Panc1 (cell line): ENCODE measurements at places on chromosomes 7 and 10. TPM values are rescaled to one million over a fixed set of nuclear protein-coding genes. Genes with fewer than 3 reads are reported as not detected.

FGFR2 gene
- 5.7 TPM for total RNA-seq

DPYSL4 gene
- 9.9 TPM for total RNA-seq

FAM20C gene
- 62.4 TPM for total RNA-seq

MYOF gene
- 376 TPM for total RNA-seq

SSC4D gene
- 1.6 TPM for total RNA-seq

LRRC18 gene
- total RNA-seq: not detected

- no peaks in the 10 kb centered on the region for H3K4me1 ChIP-seq
- peaks cover 4% of the 10 kb centered on the region; the same call in 1 of the 2 replicates for H3K27me3 ChIP-seq
- H3K36me3 ChIP-seq: no peaks in the 10 kb centered on the region
- H3K4me3 ChIP-seq: no peak overlapping the region
These were observed 89.9 kb downstream of the CDH23 start for GRCh38 chr10:71486484-71487114.

- DNase-seq: no peak
- H3K4me3 ChIP-seq: no peak overlapping the region
- H3K4me1 ChIP-seq: no peaks in the 10 kb centered on the region
These were observed 12.7 kb downstream of the AP5Z1 start for GRCh38 chr7:4787947-4788626.

DNA sequence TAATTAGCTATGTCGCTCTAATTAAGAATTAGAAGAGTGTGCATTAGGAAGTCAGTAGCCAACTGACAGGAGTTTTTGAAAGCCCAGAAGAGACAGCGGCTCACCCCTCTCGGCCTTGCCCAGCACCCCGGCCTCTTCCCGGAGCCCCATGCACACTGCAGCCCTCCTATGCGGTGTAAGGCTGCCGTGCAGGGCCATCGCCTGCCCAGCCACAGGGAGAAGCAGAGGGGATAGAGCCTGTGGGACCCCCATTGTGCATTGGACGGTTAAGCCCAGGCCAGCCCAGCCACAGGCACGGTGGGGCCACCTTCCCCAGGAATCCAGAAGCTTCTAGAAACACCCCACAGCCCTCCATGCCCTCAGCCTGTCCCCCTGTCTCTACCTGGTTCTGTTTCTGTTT is 569.7 kb upstream of the MKI67 start:
- H3K27ac ChIP-seq: no peak overlapping the region
- no peaks in the 10 kb centered on the region for H3K36me3 ChIP-seq
- no peaks in the 10 kb centered on the region for H3K4me1 ChIP-seq
- H3K4me3 ChIP-seq: no peak overlapping the region

GRCh38 chr10:117502421-117503243 is 39.9 kb upstream of the EMX2 start:
- H3K27me3 ChIP-seq: peaks cover 11% of the 10 kb centered on the region
- H3K27ac ChIP-seq: no peak overlapping the region
- no peaks in the 10 kb centered on the region for H3K36me3 ChIP-seq
- no peaks in the 10 kb centered on the region for H3K4me1 ChIP-seq

GRCh38 chr7:39413636-39414223 is 152.5 kb upstream of the YAE1 start:
- H3K4me3 ChIP-seq: peak overlapping the region; percentile 71
- H3K27ac ChIP-seq: no peak overlapping the region
- peaks cover 4% of the 10 kb centered on the region; the same call in 1 of the 2 replicates for H3K4me1 ChIP-seq
- no peak for DNase-seq

DNA sequence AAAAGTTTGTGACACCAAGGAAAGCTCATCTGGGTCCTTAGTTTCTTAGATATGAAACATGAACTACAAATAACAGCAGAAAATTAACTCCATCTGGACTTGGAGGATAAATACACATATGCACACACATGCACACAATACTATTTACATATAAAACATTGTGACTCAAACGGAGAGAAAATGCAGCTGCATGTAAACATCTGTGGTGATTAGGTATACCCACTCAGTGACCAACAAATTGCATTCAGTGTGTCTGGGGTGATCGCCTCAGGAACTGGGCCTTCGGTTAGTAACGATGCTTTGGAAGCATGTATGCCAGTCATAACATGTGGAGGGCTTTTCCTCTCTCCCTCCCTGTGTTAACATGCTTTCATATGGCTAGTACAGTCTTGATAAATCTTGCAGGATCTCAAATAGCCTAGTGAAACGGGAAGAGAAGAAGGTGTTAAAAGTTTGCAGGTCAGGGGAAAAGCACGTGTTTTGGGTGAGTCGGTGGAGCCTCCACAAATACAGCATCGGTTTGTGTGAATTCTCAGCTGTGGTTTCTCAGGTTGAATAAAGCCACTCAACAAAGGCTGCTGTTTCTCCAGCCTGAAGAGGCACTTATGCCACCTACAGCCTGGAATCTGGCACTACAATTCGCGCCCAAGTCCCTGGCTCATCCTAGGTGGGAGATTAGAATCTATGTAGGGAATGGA is 8.7 kb upstream of the GLRX3 start:
- no peaks in the 10 kb centered on the region; the same call in 1 of the 2 replicates for H3K27me3 ChIP-seq
- H3K27ac ChIP-seq: no peak overlapping the region
- DNase-seq: peak; percentile 65
- H3K36me3 ChIP-seq: no peaks in the 10 kb centered on the region
- H3K4me3 ChIP-seq: no peak overlapping the region
- H3K4me1 ChIP-seq: peaks cover 13% of the 10 kb centered on the region

DNA sequence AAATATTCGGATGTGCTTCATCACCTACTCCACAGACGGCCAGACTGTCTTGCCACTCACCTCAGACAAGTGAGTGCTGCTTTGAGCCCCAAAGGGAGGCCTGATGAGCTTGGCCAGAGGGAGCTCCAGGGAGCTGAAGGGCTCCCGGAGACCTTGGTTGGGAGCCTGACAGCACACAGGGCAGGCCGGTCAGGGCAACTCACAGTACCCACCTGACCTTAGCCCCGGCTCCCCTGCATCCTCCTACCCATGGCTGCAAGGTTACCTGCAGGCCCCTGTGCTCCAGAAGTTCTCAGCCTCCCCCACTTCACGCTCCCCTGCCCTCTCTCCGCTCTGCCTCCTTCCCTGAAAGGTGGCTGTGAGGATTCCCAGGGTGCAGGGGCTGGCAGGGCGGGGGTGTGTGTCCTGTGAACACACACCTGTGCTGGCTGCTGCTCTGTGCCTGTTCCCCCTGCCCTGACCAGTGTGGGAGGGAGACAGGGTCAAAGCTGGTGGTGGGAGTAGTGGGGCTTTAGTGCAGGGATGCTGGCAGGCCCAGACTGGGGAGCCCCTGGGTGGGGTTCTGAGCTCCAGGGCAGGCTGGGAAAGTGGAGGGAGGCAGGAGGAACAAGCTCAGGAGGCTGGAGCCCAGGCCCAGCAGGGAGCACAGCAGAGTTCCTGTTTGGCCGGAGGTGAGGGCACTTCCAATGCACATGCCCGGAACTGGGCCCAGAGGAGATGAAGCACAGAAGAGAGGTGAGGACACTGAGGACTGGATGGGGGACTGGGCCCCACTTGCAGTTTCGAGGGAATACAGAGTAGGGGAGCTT is 7.2 kb downstream of the ANTXRL start:
- no peaks in the 10 kb centered on the region for H3K27me3 ChIP-seq
- no peak overlapping the region for H3K27ac ChIP-seq
- H3K4me1 ChIP-seq: peaks cover 4% of the 10 kb centered on the region; the same call in 1 of the 2 replicates
- H3K4me3 ChIP-seq: no peak overlapping the region
- no peak for DNase-seq

- no peaks in the 10 kb centered on the region for H3K36me3 ChIP-seq
- no peaks in the 10 kb centered on the region for H3K4me1 ChIP-seq
- H3K4me3 ChIP-seq: no peak overlapping the region
- H3K27ac ChIP-seq: no peak overlapping the region
These were observed 1183.7 kb upstream of the CELF2 start for GRCh38 chr10:9833942-9834341.

DNA sequence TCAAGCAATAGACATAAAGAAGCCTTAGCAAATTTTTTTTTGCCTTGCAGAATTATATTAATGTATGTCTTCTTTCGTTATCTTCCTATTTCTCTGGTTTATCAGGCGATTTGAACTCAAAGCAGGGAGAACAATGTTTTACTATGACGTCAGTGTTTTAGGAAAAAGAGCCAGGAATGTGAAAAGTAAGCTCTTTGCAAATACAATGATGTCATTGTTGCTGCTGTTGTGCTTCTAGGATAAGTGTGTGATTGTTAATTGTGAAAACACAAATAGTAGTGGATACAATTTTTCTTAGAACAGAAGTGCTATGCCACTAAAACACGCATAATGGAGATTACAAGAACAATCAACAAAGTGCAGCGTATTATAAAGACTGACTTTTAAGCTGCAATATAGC is 9.5 kb upstream of the AUTS2 start:
- 0 out of 2 replicates have a peak, but pooled peaks cover 2% of the 10 kb centered on the region for H3K27me3 ChIP-seq
- H3K36me3 ChIP-seq: no peaks in the 10 kb centered on the region
- H3K27ac ChIP-seq: no peak overlapping the region
- DNase-seq: no peak
- H3K4me3 ChIP-seq: no peak overlapping the region

DNA sequence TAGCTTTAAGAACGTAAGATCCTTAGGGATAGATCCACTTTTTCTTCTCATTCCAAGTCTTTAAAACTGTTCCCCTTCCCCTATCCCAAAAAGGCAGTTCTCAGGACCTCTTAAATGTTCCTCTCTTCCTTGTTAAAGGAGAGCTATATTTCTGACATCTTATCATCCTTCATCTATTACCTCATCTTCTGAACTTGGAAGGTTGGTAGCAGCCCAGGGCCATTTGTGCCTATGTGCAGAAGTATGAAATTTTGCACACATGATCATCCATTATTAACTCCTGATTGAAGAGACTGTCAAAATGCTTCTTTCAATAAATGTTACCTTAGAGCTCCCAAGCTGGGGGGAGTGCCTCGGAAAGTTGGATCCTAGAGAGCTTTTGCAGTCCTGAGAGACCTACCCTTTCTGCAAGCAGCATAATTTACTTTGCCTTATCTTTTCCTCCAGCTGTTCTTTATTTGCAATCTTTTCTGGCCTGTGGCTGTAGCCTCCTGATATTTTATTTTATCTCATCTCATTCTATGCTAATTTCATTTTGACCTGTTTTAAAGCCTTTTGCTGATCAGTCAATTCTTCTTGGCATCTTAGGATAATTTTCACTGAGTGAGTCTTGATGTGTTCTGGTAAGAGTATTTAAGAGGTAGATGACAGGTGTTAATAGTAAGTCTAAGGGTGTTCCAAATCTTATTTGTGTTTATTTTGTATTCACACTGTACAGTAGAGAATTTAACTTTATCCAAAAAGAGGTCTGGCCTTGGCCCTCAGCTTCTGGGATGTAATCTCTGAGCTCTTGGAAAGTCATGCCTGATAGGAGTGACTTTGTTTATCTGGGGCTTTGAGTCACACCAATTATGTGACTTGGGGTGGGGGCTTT is 135.0 kb upstream of the PDLIM1 start:
- H3K4me3 ChIP-seq: no peak overlapping the region
- peaks cover 5% of the 10 kb centered on the region; the same call in 1 of the 2 replicates for H3K4me1 ChIP-seq
- DNase-seq: no peak
- H3K36me3 ChIP-seq: no peaks in the 10 kb centered on the region
- H3K27me3 ChIP-seq: no peaks in the 10 kb centered on the region
- H3K27ac ChIP-seq: no peak overlapping the region

GRCh38 chr10:116253716-116254115 is 19.3 kb downstream of the GFRA1 start:
- no peak overlapping the region for H3K4me3 ChIP-seq
- DNase-seq: no peak
- no peak overlapping the region for H3K27ac ChIP-seq
- H3K4me1 ChIP-seq: no peaks in the 10 kb centered on the region
- H3K36me3 ChIP-seq: no peaks in the 10 kb centered on the region

DNA sequence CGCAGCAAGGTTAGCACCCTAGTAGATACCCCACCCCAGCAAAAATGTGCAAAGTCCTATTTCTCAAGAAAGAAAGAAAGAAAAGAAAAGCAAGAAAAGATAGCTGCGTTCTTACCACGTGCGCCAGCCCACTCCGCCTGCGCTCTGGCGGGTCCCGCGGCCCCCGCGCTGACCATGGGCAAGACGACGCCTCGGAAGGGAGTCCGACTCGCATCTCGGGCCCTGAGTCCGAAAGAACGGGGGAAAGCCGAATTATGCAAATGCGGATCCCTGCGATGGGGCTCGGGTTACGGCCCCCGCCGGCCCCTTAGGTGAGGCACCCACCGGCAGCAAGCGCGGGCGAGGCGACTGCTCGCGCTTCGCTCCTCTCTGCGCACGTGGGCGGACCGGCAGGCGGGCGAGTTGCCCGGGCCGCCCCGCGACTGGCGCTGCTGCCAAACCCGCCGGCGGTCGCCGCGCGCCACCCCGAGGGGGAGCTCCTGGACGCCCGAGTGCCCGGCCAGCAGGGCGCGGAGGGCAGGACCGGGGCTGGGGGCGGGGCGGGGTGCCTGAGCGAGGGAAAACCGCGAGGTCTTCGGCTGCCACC is 2.4 kb upstream of the EGR2 start:
- no peaks in the 10 kb centered on the region for H3K36me3 ChIP-seq
- peaks cover 11% of the 10 kb centered on the region for H3K4me1 ChIP-seq
- H3K27me3 ChIP-seq: peaks cover 47% of the 10 kb centered on the region
- no peak for DNase-seq
- no peak overlapping the region for H3K27ac ChIP-seq

- no peaks in the 10 kb centered on the region for H3K27me3 ChIP-seq
- no peaks in the 10 kb centered on the region; the same call in 1 of the 2 replicates for H3K36me3 ChIP-seq
- peak overlapping the region; percentile 98 for H3K4me3 ChIP-seq
- peaks cover 45% of the 10 kb centered on the region for H3K4me1 ChIP-seq
These were observed 1.1 kb downstream of the TTYH3 start for GRCh38 chr7:2632733-2633537.

DNA sequence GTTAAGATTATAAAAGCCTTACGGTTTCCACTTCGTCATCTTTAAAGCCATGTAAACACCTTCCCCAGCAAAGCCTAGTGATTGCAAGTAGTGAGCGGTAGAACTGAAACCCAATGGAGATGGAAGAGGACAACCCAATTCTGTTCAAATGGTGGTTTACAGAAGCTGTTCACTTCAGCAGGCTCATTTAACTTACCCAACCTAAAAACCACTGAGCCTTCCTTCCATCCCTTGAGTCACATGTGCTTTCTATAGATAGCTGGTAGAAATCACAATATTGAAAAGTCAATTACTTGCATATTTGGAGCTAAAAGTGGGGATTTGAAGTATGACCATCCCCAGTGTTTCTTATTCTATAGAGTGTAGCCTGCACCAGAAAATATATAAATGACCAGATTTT is 667.7 kb downstream of the SUGCT start:
- no peak for DNase-seq
- no peaks in the 10 kb centered on the region for H3K4me1 ChIP-seq
- H3K27me3 ChIP-seq: no peaks in the 10 kb centered on the region
- no peak overlapping the region for H3K27ac ChIP-seq

GRCh38 chr7:90119178-90119971 is 34.9 kb upstream of the STEAP1 start:
- H3K36me3 ChIP-seq: no peaks in the 10 kb centered on the region
- no peaks in the 10 kb centered on the region for H3K27me3 ChIP-seq
- no peaks in the 10 kb centered on the region for H3K4me1 ChIP-seq
- peak overlapping the region; percentile 21 for H3K4me3 ChIP-seq
